ENCODE measurements at places on chromosomes 6 and 20.

GRCh38 chr20:49570161-49570827 is 2.4 kb upstream of the PTGIS start:
- no peak for DNase-seq

- DNase-seq: no peak
Observed at GRCh38 chr6:82033631-82034211, 213.8 kb downstream of the IBTK start.

- DNase-seq: no peak
Observed at GRCh38 chr6:124993327-124993726, 31.1 kb downstream of the RNF217 start.

- no peak for DNase-seq
Observed at GRCh38 chr20:60955706-60956105, 296.4 kb upstream of the CDH4 start.

- DNase-seq: no peak
Observed at GRCh38 chr6:35258336-35258735, 1.2 kb upstream of the ZNF76 start.

GRCh38 chr6:21741221-21742109 is 147.9 kb downstream of the SOX4 start:
- DNase-seq: no peak

GRCh38 chr6:129661536-129662405 is 48.2 kb downstream of the ARHGAP18 start:
- no peak for DNase-seq

DNA sequence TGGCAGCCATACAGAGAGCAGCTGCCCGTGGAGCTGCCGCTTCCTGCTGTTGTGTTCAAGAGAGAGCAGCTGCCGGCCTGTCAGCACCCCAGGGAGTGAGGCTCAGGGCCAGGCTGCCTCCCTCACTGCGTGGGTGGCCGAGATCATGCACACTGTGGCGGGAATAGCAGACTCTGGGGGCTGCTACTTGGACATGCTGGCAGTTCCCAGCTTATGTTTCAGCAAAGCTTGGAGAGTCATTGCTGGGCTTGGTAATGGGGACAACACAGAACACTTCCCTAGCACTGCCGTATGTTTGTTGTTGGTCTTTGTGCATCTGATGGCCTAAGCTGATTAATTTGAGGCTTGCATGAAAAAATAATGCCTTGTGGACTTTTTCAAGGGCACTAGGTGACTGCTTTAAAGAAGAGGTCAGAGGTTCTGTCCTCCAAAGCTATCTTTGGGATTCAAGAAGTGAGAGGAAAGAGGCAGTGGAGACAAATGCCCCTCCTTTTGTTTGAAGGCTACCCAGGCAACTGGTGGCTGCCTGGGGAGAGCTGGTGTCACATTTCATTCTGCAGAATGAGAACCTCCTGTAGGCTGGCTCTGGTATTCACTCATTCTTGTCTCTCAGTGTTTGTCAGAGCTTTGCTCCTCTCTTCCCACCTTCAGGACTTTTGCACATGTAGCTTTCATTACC is 18.8 kb downstream of the MRAP2 start:
- no peak for DNase-seq

GRCh38 chr6:151773382-151773781 is 34.1 kb upstream of the ESR1 start:
- no peak for DNase-seq

DNA sequence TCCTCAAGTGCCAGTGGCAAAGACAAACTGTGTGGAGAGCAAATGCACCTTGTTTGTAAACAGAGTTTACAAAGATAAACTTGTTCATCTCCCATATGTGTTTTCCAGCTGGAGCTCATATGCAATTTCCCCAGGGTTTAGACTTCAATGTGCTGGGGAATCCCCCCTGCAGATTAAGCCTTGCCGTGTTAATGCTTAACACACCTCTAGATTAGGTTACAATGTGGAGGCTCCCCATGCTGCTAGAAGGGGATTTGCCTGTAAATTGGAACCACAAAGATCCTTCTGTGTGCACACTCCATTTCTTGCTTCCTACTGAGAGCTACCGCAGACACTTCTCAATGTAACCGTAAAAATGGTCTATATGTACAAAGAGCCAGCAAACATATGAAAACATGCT is 263.1 kb downstream of the TBX18 start:
- no peak for DNase-seq

- no peak for DNase-seq
Observed at GRCh38 chr6:128033156-128033555, 132.3 kb upstream of the THEMIS start.

- DNase-seq: no peak
Observed at GRCh38 chr20:45994761-45995493, 13.8 kb upstream of the MMP9 start.

- DNase-seq: no peak
Observed at GRCh38 chr6:70508953-70509352, 57.8 kb upstream of the SDHAF4 start.

- no peak for DNase-seq
Observed at GRCh38 chr6:11426571-11426970, 111.0 kb upstream of the TMEM170B start.

DNA sequence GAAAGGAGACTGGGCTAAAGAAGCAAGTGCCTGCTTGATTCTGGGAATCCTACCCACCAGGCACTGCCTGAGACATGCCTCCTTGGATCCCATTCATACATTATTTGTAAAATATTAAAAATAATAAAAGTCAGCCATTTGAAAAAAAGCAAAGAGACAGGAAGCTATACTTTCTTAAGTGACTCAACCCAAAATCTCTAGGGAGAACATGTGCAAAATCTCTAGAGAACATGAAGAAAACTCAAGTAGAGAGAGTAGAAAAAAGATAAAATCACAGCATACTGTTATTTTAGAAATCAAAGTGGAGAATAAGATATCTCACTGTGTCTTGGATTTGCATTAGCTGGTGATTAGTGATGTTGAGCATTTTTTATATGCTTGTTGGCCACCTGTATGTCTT is 197.2 kb upstream of the GGTLC1 start:
- DNase-seq: no peak

DNA sequence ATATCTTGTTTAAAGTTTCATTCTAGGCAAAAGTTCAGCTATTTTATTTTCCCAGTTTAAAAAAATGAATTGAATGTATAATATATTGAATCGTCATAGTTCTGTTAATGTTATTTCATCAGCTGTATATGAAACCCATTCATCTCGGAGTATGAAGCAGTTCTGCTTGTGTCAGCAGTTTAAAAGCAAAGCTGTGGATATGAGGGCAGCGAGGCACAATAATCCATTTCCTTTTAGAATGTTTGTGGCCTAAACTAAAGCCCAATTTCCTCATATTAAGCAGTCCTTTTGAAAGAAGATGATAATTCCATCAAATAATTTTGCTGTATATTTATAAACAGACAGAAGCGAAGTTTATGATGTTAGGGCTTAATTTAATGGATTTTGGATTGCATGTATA is 300.1 kb downstream of the SAMD5 start:
- no peak for DNase-seq

DNA sequence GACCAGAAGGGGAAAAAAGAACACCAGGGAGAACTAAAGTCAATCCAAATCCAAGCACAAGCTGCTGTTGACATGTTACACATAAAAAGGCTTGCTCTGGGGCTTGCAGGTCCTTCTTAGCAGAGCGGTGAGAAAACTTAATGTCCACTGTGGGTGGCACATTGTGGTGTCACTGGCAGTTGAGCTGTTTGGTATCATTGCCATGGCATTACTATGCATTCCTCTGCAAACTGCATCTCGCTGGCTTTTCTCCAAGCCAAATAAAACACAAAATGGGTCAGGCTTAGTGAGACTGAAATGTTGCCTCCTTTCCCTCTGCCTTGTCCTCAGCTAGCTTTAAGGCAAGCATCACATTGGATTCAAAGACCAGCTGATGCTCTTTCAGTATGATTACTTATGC is 40.9 kb downstream of the LY86 start:
- DNase-seq: no peak

GRCh38 chr20:24465730-24466129 is 3.7 kb upstream of the SYNDIG1 start:
- DNase-seq: no peak

GRCh38 chr20:59933296-59933848 is at the start of gene SYCP2:
Gene SYCP2, minus strand, starts transcription at chr20:59933637. Its CDS starts 11,224 bp downstream, at chr20:59922413.
- peak; percentile 61 for DNase-seq

DNA sequence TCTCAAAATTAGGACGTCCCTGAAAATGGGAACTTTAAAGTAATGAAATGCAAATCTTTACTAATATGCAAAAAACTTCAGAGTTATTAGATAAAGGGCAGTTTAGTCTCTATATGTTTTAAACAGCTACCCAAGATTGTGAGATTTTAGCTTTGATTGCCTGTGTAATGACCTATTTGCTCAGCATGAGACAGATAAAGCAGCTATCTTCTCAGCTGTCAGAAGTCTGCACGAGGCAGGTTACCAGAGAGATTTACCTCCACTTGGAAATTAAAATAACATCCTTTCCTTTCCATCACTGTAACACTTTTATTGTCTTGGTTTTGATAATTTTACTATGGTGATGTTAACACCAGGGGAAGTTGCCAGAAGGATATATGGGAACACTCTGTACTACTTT is 436.6 kb upstream of the OPRM1 start:
- DNase-seq: no peak

DNA sequence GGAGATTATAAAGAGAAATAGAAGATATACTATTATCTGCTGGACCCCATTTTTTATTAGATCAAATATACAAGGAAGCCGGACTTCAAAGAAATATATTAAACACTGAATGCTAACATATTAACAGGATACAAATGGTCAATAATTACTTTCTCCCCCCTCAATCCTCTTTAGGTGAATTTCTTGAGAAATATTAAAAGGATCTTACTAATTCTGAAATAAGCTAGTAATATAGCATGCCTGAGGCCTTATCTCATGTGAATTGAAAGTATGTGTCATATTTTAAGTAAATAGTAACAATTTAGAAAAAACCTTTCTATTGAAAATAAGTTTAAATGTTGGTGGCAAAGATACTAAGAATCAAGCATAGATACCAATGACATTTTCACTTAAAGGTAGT is 954.7 kb upstream of the MAN1A1 start:
- DNase-seq: no peak

- no peak for DNase-seq
Observed at GRCh38 chr20:50027611-50028105, 44.9 kb downstream of the SNAI1 start.

- no peak for DNase-seq
Observed at GRCh38 chr6:15853259-15853658, 190.4 kb upstream of the DTNBP1 start.

- no peak for DNase-seq
Observed at GRCh38 chr20:59137532-59137931, 26.1 kb upstream of the ZNF831 start.

DNA sequence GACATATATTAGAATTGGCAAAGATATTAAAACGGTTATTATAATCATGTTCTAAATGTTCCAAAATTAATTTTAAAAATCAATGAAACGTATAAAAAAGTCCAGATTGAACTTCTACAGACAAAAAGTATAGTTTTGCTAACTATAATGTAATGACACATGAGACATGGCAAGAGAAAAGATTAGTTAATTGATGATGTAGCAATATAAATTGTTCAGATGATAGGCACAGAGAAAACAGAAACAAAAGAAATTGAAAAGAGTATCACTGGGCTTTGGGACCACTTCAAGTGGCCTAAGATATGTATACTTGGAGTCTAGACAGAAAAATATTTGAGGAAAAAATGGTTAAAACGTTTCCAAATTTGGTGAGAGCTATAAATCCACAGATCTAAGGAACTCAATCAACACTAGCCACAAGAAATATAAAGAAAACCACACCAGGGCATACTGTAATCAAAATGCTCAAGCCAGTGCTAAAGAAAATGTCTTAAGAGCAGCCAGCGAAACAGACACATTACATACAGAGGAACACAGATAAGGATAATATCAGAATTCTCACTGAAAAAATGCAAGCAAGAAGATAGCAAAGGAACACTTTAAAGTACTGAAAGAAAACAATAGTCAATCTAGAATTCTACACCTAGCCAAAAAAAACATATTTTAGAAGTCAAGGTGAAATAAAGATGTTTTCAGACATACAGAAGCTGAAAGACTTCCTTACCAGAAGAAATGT is 172.6 kb upstream of the FOXQ1 start:
- DNase-seq: no peak

GRCh38 chr20:62368392-62368975 is 1.4 kb upstream of the LAMA5 start:
- no peak for DNase-seq

DNA sequence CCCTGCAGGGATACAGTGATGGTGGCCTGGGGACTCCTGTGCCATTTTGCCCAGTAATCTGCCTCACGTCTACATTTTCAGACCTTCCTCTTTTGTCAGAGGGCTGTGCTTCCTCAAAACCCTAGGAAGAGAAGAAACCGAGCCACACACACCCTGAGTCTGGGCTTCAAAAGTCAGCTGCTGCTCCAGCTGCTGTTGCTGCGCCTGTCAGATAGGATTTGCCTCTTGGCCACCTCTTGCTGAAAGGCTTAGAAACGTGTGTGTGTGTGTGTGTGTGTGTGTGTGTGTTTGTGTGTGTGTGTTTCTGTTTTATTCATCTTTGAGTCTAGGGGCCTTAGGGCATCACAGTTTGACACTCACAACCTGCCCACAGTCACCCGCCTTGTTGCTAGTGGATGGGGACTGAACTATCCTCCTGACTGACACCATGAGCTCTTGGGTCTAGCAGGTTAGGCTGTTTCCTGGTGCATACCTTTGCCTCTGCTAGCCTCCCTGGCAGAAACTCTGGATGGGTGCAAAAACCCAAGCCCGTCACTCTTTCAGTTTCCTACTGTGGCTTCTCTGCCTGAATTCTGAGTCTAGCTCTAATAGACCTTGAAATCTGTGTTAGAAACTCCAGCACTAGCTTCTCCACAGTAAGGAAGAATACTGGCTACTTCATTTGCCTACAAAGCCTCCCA is 94.9 kb upstream of the CEP85L start:
- DNase-seq: no peak

- no peak for DNase-seq
Observed at GRCh38 chr20:11429168-11429567, 488.5 kb upstream of the BTBD3 start.

DNA sequence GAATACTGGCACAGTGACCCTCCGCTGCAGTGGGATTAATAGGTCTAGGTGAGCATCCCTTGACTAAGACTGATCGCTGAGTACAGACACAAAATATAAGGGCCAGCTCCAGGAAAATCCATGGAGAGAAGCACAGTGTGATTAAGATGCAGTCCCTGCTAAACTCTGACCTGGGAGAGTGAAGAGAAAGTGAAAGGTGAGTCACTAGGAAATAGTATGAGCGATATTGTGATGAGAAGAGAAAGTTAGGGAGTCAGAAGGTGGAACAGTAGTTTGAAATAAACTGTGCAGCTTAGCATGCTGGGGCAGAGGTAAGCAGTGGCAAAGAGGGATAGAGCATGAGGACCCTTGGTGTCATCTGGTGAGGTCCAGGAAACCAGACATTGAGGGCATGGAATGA is 278.6 kb upstream of the MAP3K7 start:
- no peak for DNase-seq

DNA sequence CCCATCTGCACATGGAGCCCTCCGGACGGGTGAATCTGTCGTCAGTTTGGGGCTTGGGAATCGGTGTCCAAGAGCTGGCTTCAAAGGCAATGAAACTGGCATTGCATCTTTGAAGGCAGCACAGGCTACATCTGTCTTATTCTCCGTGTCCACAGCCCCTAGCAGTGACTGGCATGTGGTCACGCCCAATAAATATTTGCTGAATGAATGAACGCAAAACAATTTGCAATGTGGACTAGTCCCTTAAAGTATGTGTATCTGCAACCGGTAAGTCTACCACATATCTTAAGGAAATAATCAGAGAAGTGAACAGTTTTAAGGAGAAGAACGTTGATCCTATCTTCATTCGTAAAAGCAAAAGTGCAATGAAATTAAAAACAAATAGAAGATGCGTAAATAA is 8.0 kb upstream of the PMEPA1 start:
- DNase-seq: no peak
